ENCODE measurements at places on chromosomes 3 and 15.

GRCh38 chr15:77836121-77836692 is 203.5 kb upstream of the LINGO1 start:
- DNase-seq, result peak; percentile 62

GRCh38 chr3:41683666-41684350 is 278.1 kb downstream of the ULK4 start:
- DNase-seq, result peak; percentile 56

GRCh38 chr3:150329408-150329807 is 78.7 kb upstream of the TSC22D2 start:
- no peak for DNase-seq

DNA sequence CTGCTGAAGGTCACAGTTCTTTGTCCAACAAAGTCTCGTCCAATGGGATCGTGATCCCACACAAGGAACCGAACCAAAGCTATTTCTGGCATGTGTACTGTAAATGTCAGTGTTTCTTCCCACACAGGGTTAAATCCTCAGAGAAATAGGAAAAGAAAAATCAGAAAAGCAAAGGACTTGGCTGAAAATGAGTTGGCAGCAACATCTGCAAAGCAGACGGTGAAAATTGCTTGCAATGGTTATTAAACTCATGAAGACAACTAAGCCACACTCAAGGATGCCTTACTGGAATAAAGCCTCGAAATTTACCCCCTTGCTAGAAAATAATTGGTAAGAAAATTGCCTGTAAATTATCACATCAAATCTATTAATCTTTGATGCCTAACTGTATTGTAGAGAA is 195.2 kb upstream of the STRIT1 start:
- no peak for DNase-seq

- no peak for DNase-seq
Observed at GRCh38 chr3:164897342-164897741, 181.0 kb downstream of the SI start.

DNA sequence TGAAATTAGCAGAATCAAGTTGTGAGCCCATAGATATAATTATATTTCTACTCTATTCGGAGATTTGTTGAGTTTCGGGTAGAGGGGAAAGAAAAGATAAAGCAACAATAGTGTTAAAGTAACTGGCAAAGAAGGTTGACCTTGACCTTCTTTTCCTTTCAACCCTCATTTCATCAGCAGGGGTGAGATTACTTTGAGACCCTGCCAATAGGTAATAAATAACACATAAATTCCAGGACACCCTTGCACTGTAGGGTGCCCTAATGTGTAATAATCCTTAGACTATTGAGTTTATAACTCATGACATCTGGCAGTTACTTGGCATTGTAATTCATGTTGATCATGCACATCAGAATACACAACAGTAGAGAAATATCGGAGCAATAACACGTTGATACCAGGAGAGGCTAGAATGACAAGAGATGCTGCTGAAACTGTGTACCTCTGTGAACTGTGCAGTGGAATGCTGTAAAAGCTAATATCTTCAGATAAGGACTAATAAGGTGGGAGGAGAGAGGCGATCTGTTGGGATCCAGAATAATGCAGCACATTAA is 426.7 kb downstream of the ROBO2 start:
- no peak for DNase-seq

GRCh38 chr3:69510481-69511030 is 124.7 kb upstream of the FRMD4B start:
- peak; percentile 66 for DNase-seq

DNA sequence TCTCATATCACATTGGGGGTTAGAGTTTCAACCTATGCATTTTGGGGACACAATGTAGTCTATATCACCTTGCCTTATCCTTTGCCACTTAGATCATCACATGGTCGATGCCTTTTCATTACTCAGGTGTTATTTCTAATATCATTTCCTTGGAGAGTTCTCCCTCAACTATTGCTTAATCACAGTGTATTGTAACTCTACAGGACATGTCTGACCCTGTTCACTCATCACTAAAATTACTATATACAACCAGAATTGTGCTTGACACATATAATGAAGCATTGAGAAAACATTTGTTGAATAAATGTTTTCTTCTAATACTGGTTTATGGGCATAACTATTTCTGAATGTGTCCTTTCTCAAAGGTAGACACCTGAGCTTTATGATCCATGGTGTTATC is 207.4 kb downstream of the EPHA6 start:
- no peak for DNase-seq

DNA sequence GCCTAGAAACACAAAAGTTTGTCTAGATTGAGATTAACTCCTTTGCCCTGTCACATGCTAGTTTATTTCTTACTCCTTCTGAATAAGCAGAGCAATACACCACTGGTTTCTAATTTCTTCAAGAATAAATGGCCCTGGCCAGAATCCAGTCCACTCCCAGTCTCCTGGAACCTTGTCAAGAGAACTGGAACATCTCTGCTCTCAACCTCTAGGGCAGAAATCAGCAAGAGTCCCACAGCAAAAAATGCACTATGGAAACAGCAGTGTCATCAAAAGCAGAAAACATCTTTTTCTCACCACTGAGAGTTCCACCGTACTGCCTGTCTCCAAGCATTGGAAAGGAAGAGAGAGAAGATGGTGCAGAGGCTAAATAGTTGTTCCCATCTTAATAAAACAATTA is 35.9 kb upstream of the PPP2R3A start:
- peak; percentile 89 for DNase-seq
